ACHN (cell line): ENCODE measurements at places on chromosomes 7 and 10.

DNA sequence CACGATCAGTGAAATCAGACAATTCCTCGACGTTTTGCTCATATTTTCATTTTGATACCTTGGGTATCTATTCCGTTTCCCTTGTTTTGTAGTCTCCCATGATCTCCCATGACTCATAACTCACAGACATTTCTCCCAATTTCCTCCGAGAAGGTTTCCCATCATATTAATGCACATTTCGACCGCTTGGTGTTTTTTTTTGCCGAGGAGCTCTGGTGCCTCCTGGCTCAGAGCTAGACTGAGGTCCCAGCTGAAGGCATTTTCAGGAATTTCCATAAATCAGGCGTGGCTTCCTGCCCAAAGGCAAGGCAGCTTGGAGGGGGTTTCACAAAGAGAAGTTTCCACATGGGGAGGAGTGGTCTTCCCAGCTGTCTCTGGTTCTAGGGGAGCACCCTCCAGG, 148.2 kb upstream of the TNS3 start:
- DNase-seq = no peak

- no peak for DNase-seq
Measured at GRCh38 chr7:91135703-91136430, 128.4 kb upstream of the FZD1 start.

DNA sequence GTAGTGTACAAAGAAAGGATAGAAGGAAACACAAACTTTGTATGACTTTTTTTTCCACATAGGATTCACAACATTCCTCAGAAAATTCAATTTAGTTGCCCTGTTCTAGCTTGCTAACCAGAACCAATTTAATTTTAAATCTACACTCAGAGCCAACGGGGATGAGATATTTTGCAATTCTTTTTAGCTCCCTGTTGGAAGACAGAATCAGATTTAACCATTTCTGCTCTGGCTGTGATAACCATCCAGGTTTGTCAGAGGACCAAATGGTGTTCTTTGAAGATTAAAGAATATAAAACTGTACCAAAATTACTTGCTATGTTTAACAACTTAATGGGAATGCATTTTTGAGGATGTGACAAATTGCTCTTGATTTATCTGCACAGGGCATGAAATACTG, 319.7 kb downstream of the HPSE2 start:
- DNase-seq = no peak

DNA sequence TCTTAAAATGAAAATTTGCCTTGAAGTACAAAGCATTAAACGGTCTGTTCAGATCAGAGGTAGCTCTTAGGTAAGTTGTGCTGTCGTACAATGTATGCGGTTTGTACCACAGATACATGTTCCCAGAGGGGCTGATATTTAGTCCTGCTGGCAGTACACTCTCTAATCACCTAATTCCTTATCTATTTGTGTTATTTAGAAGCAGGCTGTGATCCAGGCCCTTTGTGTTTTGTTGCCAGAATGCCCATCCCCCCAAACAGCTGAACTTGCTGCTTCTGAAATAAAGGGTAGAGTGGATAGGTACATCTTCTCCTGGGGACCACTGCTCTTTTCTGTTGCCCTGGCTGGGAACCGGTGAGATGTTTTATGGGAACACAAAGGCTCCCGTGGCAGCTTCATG, 84.5 kb downstream of the SND1 start:
- no peak for DNase-seq

DNA sequence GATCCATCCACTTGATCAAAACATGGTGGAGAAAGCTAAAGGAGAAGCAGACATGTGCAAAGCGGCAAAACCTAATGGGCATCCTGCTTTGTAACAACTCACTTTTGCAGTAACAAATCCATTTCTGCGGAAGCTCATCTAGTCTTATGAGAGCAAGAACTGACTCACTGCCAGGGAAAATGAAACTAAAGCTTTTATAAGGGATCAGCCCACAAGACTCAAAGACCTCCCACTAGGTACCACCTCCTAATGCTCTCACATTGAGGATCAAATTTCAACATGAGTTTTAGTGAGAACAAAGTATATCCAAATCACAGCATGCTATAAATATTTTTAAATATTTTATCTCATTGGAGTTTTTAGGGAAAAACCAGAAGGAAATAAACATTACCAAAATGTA, 120.1 kb upstream of the GNAI1 start:
- peak; percentile 91 for DNase-seq
